ENCODE measurements at places on chromosomes 12 and 14.

GRCh38 chr14:71163842-71164629, 256.8 kb downstream of the PCNX1 start:
- H3K27ac ChIP-seq: no peak overlapping the region
- no peaks in the 10 kb centered on the region for H3K27me3 ChIP-seq
- H3K4me3 ChIP-seq: no peak overlapping the region
- no peak for DNase-seq
- H3K36me3 ChIP-seq: no peaks in the 10 kb centered on the region
- H3K4me1 ChIP-seq: peaks cover 13% of the 10 kb centered on the region

DNA sequence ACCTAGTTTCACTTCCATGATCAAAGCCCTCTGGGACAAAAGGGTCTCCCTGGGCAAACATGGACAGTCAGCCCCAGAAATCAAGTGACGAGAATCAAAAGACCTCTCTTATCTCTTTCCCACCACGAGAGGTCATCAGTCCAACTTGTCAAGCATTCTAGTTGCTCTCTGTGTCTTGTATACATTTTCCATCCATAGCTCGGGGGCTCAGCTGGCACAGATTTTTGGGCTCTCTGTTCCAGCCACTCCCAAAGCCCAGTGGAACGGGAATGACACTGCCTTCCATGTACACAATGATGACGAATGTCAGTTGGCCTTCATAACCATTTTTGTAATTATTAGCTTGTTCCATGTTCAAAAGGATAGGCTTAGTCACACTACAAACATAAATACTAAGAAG, 29.7 kb downstream of the NOS1 start:
- H3K36me3 ChIP-seq: no peaks in the 10 kb centered on the region
- no peak overlapping the region for H3K27ac ChIP-seq
- no peak for DNase-seq

- no peak overlapping the region for H3K27ac ChIP-seq
- no peak for DNase-seq
- no peaks in the 10 kb centered on the region for H3K36me3 ChIP-seq
- no peak overlapping the region for H3K4me3 ChIP-seq
Observed at GRCh38 chr12:73226593-73226992, 954.4 kb downstream of the TRHDE start.

DNA sequence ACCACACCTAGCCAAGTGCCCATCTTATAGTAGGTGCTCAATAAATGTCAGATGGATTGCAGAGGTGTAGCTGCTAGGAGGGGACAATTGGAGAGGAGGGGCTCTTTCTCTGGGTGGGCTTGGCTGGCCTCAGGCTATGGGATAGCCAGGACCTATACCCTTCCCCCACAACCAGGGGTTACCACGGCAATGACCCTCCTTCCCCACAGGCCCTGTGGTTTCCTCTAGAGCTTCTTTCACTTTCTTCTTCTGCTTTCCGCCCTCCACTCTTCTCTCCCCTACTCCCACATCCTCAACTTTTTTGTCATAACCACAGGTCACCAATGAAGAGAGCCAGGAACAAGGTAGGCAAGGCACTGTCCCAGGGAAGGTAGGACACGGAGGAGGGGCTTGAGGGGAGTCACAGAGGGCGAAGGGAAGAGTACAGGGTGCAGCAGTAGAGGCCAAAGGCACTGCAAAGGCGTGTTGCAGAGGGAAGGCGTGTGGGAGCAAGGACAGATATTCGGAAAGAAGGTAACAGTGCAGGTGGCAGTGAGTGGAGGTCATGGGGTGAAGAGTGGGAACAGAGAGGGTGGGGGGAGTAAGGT, 1.9 kb upstream of the ITGB7 start:
- H3K36me3 ChIP-seq: peaks cover 29% of the 10 kb centered on the region
- H3K4me3 ChIP-seq: peak overlapping the region; percentile 78
- H3K4me1 ChIP-seq: peaks cover 63% of the 10 kb centered on the region
- peak overlapping the region; percentile 86 for H3K27ac ChIP-seq

GRCh38 chr14:76129851-76130576, 21.7 kb upstream of the GPATCH2L start:
- H3K27me3 ChIP-seq: peaks cover 93% of the 10 kb centered on the region
- peaks cover 2% of the 10 kb centered on the region for H3K36me3 ChIP-seq
- H3K4me3 ChIP-seq: no peak overlapping the region
- DNase-seq: no peak
- H3K27ac ChIP-seq: no peak overlapping the region

DNA sequence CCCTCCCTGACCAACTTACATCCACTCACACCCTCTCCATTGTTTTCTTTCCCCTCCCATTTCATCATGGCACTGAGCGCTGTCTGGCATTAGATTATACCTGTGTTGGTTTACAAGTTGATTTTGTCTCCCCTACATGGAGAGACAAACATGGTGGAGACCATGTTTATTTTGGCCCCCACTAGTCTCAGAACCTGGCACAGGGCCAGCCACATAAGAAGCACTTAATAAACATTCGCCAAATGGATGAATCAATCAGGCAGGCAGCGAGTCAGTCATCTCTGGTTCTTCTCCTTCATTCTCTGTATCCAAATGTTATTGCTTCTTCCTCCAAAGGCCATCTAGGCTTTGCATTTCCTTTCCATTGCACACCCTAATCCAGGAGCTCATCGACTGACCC, 177.4 kb downstream of the DPF3 start:
- H3K27me3 ChIP-seq: no peaks in the 10 kb centered on the region
- no peak for DNase-seq
- H3K4me3 ChIP-seq: peak overlapping the region; percentile 53
- peaks cover 3% of the 10 kb centered on the region for H3K36me3 ChIP-seq
- peak overlapping the region; percentile 13 for H3K27ac ChIP-seq

GRCh38 chr14:51836417-51836816, 24.0 kb upstream of the GNG2 start:
- no peak overlapping the region for H3K4me3 ChIP-seq
- DNase-seq: no peak

GRCh38 chr12:24027352-24027751, 77.9 kb upstream of the SOX5 start:
- H3K4me1 ChIP-seq: no peaks in the 10 kb centered on the region
- no peaks in the 10 kb centered on the region for H3K27me3 ChIP-seq
- H3K4me3 ChIP-seq: no peak overlapping the region
- no peak for DNase-seq
- H3K27ac ChIP-seq: no peak overlapping the region

GRCh38 chr14:104253901-104254353, 115.5 kb downstream of the KIF26A start:
- no peak overlapping the region for H3K27ac ChIP-seq
- no peaks in the 10 kb centered on the region for H3K4me1 ChIP-seq
- peaks cover 30% of the 10 kb centered on the region for H3K27me3 ChIP-seq
- no peaks in the 10 kb centered on the region for H3K36me3 ChIP-seq
- no peak for DNase-seq

DNA sequence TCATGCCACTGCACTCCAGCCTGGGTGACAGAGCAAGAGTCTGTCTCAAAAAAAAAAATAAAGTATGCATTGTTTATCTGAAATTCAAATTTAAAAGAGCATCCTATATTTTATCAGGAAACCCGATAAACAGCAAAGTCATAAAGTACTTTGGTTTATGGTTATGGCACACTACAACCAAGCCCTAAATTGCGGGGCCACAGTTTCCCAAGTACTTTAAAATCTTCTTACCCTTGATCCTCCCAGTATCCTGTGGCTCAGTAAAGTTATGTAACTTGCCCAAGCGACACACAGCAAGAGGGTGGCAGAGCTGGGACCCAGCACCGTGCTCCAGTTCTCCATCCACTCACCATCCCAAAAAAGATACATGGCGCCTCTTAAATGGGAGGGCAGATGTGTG, 35.2 kb downstream of the KSR2 start:
- H3K4me1 ChIP-seq: no peaks in the 10 kb centered on the region
- no peak overlapping the region for H3K27ac ChIP-seq
- H3K4me3 ChIP-seq: no peak overlapping the region
- H3K36me3 ChIP-seq: no peaks in the 10 kb centered on the region
- peaks cover 16% of the 10 kb centered on the region for H3K27me3 ChIP-seq
- DNase-seq: no peak

GRCh38 chr14:104434214-104435076, 145.1 kb upstream of the C14orf180 start:
- DNase-seq: no peak
- H3K27ac ChIP-seq: no peak overlapping the region
- H3K27me3 ChIP-seq: peaks cover 16% of the 10 kb centered on the region

GRCh38 chr14:67650694-67651093, 23.7 kb downstream of the VTI1B start:
- H3K4me3 ChIP-seq: no peak overlapping the region
- H3K27ac ChIP-seq: no peak overlapping the region
- peaks cover 52% of the 10 kb centered on the region for H3K36me3 ChIP-seq
- H3K27me3 ChIP-seq: no peaks in the 10 kb centered on the region
- DNase-seq: no peak

DNA sequence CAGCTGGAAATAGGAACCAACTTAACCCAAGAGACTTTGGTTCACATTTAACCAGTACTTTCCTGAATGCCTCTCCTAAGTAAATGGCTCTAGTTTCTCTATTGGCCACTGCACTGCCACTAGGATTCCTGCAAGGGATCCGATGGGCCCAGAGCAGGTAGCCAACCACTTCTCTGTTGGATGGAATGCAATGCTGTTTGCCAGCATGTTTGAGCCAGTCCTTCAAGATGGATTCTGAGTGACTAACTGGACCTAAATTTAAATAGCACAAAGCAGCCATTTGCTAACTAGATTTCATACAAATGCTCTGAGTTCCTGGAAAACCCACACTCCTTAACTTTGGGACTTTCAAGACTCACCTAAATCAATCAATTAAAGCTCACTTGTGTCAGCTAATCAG, 9.5 kb upstream of the CLEC2D start:
- no peak for DNase-seq
- no peak overlapping the region for H3K4me3 ChIP-seq
- H3K27me3 ChIP-seq: no peaks in the 10 kb centered on the region
- H3K4me1 ChIP-seq: peaks cover 74% of the 10 kb centered on the region
- peaks cover 63% of the 10 kb centered on the region for H3K36me3 ChIP-seq
- H3K27ac ChIP-seq: no peak overlapping the region

GRCh38 chr12:99957866-99958466, 26.8 kb downstream of the ANKS1B start:
- no peak for DNase-seq
- no peak overlapping the region for H3K27ac ChIP-seq
- H3K36me3 ChIP-seq: no peaks in the 10 kb centered on the region
- no peak overlapping the region for H3K4me3 ChIP-seq
- no peaks in the 10 kb centered on the region for H3K27me3 ChIP-seq

All from central memory CD8-positive, alpha-beta T cell (primary cell).